ENCODE measurements at places on chromosomes 1 and 21.

GRCh38 chr1:32150847-32151246 lies 28.6 kb upstream of the TXLNA start:
- DNase-seq: no peak

GRCh38 chr1:12097321-12097720 lies 34.2 kb downstream of the TNFRSF8 start:
- no peak for DNase-seq

- no peak for DNase-seq
These were observed 140.3 kb downstream of the ZC3H11B start for GRCh38 chr1:219472596-219472995.

DNA sequence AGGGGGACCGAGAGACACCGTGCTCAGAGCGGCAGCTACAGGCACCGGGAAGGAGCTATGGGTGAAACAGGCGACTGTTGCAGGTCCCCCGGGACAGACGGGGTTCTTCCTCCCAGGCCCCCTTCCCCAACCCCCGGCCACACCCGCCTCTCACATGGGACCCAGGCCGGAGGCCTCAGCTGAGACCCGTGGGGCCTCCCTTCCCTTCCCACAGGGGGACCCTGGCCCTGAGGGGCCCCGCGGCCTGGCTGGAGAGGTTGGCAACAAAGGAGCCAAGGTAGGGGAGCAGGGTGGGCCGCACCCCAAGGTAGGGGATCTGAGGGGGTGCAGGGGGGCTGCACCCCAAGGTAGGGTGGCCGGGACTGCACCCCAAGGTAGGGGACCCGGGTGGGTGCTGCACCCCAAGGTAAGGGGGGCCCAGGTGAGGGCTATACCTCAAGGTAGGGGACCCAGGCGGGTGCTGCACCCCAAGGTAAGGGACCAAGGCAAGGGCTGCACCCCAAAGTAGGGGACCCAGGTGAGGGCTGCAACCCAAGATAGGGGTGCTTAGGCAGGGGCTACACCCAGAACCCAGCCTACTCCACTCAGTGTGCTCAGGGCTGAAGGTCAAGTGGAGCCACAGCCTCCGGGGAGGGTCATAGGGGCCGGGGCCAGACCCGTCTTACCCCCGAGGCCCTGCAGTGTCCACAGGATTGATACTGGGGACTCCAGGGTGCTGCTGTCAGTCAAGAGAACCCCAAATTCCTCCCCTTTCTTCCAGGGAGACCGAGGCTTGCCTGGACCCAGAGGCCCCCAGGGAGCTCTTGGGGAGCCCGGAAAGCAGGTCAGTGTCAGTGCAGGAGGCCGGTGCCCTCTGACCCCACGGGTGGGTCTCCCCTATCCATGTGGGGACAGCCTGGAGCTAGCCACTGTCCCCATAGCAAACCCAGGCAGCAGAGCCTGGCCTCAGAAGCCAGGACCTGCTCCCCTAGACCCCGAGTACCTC lies 22.7 kb downstream of the COL6A2 start:
- no peak for DNase-seq

DNA sequence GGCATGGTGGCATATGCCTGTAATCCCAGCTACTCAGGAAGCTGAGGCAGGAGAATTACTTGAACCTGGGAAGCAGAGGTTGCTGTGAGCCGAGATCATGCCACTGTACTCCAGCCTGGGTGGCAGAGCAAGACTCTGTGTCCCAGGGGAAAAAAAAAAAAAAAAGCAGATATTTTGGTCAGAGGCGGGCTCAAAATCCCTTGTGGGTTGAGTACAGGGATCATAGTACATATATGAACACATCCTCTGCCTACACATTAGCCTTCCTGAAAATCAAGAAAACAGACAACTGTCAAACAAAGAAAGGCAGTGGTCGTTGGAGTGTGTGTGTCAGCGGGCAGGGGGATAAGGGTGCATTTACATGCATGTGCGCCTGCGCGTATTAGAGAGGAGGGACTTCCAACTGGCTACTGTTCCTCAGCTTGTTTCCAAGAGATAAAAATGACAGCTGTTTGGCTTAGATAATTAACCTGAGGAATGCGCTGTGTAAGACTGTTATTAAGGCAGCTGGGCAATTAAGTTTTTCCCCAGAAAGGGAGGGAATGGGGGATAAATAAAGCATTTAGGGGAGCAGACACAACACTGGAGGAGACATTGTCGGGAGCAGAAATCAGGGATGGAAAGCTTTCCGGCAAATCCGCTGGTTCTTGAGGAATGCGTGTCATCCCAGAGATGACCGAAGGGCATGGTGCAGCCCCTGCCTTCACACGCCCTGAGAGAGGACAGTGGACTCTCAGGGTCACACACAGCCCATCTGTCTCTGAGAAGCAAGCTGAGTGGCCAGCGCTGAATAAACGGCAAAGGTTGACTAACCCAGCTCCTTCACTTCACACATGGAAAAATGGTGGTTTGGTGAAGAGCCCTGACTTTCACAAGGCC lies 6.4 kb downstream of the LAMB3 start:
- DNase-seq: no peak

- DNase-seq: no peak
These were observed 34.8 kb upstream of the DUSP10 start for GRCh38 chr1:221776495-221777301.

DNA sequence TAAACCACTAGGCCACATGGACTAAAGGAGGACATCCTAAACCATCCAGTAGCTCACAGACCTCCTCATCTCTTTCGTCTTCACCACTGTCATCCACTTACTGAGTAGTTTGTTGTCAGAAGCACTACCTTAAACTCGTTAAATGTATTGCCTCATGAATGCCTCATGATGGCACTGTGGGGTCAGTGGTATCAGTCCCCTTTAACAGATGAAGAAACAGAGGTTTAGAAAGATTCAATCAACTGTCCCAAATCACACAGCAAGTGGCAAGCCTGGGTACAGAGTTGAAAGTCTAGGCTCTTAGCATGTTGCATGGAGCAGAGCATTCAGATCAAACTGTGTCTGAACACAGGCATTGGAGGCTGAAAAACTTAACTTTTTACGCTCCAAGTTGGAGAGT lies 183.6 kb upstream of the KIAA0040 start:
- no peak for DNase-seq

DNA sequence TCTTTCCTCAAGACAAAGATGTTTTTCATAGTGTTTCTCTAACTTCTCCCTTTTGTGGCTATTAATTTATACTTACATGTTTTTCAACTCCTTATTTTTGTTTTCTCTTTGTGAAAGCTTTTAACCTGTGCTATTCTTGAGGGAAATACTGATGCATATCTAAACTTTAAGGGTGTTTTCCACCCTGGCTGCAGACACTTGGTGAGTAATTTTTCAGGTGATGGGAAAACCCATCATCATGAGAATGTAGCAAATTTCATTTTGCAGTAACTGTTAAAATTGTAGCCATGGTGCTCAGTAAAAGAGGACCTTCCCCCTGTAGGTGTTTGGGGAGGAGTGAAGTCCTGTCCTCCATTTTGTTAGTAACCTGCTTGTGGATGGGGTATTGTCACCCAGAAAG lies 124.2 kb downstream of the LIPI start:
- no peak for DNase-seq

- DNase-seq: no peak
These were observed 77.6 kb downstream of the SPATA46 start for GRCh38 chr1:162299018-162299417.

DNA sequence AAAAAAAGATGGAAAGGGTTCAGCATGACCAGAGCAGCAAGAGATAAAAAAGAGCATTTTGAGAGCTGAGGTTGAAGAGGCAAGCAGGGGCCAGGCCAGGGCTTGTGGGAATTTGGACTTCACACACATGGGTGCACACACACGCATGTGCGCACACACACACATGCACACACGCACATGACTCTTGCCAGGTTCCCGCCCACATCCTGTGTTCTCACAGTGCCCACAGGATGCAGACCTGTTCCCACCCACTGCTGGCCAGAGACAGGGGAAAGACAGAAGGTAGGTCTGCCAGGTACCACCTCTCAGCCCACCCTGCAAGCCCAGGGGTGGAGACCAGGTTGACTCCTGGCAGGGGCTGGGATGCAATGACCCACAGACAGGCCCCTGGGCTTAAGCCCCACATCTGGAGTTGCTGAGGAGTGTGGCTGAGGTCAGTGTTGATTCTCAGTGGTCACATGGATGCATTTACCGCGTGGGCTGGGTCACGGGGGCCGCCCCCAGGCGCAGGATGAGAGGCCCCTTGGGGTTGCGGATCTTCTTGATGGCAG lies 4.4 kb downstream of the COL16A1 start:
- DNase-seq: no peak

- no peak for DNase-seq
These were observed 162.3 kb downstream of the TGFB2 start for GRCh38 chr1:218507355-218508002.

GRCh38 chr21:42595283-42596187 lies 57.9 kb upstream of the PDE9A start:
- DNase-seq: no peak

DNA sequence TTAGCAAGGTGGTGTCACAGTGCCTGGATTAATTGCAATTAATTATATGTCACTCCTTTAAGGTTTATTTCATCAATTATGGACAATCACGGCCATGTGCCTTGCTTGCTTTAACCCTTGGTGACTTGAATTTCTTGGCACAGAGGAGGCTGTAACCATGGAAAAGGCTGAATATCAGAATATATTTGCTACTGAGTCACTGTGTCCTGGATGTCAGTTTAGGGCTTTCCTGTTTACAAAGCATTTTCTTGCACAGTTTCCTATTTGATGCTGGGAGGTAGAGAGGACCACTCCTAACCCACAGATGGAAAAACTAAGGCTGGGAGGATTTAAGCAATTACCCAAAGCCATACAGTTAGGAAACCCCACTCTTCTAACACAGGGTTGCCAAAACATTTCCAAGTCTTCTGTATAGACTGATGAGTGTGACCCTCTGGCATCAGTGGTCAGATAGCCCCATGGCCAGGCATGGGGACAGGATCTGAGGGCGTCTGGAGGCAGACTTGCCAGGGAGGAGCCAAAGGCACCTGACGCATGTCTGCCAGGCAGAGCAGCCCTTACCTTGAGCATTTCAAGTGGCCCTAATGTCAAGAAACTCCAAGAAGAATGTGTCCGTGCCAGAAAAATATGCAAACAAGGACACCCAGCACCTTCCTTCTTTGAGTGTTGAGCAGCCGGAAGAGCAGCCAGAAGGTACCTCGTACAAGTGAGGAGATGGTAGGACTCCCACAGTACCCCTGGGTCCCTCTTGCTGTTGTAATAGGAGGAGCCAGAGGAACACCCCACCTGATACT lies 34.4 kb downstream of the KCNN3 start:
- no peak for DNase-seq

DNA sequence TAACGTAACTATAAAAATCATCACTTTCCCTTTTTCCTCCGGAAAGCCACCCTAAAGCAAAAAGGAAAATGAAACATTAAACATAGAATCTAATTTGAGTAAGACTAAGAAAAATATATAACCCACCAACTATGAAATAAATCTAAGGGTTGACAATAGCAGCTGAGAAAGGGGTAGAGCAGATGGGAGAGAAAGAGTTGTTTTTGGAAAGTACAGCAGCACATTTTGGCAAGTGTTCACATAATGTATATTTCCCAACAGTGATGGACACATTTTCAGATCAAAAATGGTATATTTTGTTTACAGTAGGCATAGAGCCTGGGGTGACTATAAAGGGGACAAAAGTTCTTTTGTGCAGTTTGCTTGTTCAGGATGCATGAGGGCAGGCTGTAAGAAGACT lies 1287.4 kb upstream of the B3GALT2 start:
- DNase-seq: no peak

DNA sequence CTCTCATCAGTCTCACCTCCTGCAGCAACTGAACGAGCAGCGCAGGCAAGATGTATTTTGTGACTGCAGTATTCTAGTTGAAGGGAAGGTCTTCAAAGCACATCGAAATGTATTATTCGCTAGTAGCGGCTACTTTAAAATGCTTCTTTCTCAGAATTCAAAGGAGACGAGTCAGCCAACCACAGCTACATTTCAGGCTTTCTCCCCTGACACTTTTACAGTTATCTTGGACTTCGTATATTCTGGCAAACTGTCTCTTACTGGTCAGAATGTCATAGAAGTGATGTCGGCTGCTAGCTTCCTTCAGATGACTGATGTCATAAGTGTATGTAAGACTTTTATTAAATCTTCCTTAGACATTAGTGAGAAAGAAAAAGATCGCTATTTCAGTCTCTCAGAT lies 53.7 kb downstream of the ZBTB8A start:
- no peak for DNase-seq

- DNase-seq: peak; percentile 88
These were observed at the start of gene EPB41 for GRCh38 chr1:28914228-28915030. EPB41 (plus strand) TSS chr1:28914569; CDS start chr1:28987438, 72,869 bp downstream.

DNA sequence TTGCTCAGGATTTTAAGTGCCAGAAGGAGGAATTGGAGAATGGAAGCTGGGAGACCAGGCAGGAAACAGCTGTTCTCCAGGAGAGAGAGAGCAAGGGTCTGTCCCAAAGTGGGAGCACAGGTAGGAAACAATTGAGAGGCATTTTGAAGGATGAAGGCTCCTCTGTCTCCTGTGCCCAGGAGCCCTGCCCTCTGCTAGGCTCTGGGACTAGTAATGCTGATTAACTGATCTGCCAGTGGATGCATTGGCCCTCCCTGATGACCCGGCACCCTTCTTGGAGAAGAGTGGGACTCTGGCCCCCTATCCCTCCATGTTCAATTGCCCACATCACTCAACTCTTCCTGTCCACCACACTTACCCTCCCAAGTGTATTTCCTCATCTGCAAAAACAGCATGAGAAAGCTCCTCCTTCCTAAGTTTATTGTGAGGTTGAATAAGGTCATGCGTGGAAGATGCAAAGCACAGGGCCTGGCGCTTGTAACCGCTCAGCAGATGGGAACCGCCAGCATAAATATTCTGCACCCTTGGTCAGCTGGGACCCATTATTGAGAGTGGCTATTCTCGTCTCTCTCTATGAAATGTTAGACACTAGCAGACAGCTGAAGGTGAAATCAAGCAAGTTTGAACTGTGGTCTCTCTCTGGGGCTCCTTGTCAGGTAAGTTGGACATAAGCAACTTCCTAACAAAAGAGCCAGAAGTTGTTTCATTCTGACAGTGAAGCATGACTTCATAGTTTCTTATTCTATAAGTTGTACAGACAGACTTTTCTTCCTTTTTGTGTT lies 63.0 kb upstream of the ANGPTL1 start:
- DNase-seq: no peak

DNA sequence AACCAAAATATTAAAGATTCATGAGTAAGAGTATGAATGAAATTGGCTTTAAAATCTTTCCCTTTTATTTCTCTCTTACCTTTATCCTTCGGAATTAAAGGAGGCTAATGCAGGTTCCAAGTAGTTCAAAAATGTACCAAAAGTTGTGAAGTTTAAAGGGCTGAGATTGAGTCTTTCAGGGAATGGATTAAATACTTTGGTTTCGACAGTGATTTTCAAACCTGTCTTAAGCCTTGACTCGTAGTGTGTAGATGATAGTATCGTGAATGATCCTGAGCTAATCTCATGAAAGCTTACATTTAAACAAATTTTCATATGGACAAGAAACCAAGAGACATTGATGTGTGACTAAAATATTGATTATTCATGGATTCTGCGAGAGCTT lies 66.9 kb downstream of the DYRK1A start:
- DNase-seq: no peak
